Heart left ventricle (tissue), 16 donors: ENCODE measurements at places on chromosomes 4 and X. TPM values are rescaled to one million over a fixed set of nuclear protein-coding genes. Genes with fewer than 3 reads are reported as not detected.

- DNase-seq = no peak
These were observed 24.0 kb upstream of the PCDH7 start for GRCh38 chr4:30696191-30696590.

DNA sequence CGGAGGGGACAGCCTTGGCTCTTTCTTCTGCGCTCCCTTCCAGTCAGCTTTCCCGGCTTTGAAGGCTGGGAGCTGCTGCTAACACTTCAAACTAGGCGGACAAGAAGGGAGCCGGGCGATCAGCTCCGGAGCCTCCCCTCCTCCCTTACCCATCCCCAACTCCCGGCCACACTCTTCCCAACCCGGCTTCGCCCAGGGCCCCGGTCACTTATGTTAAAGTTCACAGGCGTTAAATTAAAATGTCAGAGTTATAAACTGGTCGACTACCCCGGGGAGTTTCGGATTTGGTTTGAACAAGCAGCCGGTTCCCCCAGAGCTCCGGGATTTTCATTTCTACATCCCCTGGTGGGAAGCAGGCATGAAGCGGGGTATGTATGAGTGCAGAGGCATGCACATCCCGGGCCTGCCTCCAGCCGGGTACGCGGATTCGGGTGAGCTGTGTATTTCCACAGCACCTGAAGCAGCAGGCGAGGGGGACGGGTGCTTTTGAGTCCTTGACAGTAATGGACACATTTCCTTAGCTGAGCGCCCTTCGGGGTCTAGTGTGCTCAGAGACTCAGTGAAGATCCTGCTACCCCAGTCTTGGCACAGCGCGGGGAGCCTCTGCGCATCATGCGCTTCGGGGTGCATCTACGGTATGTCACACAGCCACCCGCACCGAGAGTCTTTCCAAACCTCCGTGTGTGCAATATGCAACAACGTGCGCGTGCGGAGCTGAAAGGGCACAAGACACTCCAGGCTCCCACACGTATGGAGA is 880 bp downstream of the UNC5C start:
- peak; percentile 29 for DNase-seq

Gene COQ2
- total RNA-seq = 25.3 TPM

GRCh38 chrX:151752847-151753246 is 18.3 kb downstream of the CNGA2 start:
- no peak for DNase-seq

DNA sequence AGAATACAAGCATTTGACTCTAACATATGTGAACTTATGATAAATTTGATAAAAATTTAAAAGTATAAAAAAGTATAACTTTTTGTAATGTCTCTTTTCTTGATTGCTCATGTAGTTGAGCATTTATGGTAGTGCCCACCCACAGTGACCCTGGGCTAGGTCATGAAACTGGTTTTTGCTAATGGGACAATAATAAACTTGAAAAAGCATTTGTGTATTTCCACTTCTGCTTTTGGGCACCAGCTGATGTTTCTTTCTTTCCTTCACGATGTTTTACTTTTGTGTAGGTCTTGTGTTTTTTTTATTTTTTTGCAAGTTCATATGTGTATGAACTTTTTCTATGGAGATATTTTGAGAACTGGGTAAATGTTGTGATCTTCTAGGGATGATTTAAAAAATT is 313.1 kb downstream of the CBLL2 start:
- no peak for DNase-seq

Gene UCHL1
- 7.2 TPM for total RNA-seq

- no peak for DNase-seq
These were observed 29.7 kb downstream of the SYNPO2 start for GRCh38 chr4:118918388-118918787.

DNA sequence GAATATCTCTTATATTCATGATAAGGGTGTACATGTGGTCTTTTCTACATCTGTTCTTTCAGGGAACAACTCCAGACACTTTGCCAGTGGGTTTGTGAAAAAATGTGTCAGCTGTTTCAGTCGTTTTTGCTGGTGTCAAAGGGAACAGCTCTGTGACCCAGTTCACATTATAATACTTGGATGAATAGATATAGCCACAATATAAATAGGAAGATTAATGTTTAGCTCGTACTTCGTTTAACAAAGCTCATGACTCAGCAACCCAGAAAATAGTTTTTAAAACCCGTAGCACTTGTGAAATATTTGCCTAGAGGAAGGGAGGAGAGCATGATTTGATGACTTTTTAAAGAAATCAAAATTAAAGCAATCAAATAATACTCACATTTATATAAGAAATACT is 7.9 kb downstream of the LIAS start:
- DNase-seq = no peak

DNA sequence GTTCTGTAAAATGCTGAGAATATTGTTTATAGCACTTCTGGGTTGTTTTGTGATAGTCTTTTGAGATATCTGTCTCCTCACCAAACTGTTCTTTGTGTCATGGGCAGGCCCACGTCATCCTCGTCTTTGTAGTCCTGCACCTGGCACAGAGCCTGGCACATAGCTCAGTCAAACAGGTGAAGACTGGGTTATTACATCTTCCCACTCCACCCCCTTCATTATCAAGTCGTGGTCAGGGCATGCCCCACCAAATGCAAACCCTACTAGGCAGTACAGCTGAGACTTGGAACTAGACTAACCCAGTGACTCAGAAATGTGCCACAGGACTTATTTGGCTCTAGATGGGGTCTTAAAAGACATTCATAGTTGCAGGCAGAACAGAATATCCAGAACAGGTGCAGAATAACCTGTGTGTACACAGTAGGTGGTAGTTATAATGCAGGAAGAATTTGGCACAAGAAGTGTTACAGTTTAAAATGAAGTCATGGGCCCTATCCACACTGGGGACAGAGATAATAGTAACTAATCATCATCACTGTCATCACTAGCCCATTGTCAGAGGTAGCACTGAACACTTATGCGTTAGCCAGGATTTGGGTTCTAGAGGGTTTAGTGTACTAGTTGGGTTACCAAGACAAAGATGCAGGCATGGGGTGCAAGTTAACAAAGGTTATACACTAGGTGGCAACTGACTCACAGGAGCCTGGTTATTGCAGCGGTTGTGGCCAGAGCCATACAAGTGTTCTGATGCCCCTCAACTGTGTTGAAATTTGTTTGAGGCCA is 74.9 kb downstream of the TBL1X start:
- DNase-seq = no peak

GRCh38 chr4:177282284-177282835 is 27.3 kb upstream of the NEIL3 start:
- DNase-seq = no peak

- no peak for DNase-seq
These were observed 74.6 kb downstream of the DOCK11 start for GRCh38 chrX:118570209-118570608.

- DNase-seq = no peak
These were observed 50.3 kb upstream of the OTUD4 start for GRCh38 chr4:145230726-145231125.

- DNase-seq = no peak
These were observed 233.1 kb upstream of the DKK2 start for GRCh38 chr4:107269175-107269574.

Gene MTNR1A
- total RNA-seq = not detected

Gene HSFX2
- total RNA-seq = 1.2 TPM

- no peak for DNase-seq
These were observed 8.6 kb upstream of the ZXDA start for GRCh38 chrX:57918750-57919436.

DNA sequence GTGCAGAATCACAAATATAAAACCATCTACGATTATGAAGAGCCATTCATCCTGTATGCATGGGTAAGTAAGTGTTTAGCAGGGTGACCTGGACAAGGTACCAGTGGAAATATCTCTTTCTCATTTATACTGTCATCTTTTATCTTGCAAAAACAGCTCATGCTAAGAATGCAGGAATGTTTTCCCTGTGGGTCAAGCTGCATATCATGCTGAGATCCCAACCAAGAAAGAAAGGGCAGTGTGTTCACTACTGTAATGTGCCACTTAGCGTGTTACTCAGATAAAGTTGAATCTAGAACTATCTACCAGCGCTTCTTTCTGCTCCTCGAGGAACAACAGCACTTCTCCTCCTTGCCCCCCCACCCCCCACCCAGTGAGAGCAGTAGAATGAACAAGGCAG is 212.7 kb upstream of the TBL1X start:
- DNase-seq = no peak

DNA sequence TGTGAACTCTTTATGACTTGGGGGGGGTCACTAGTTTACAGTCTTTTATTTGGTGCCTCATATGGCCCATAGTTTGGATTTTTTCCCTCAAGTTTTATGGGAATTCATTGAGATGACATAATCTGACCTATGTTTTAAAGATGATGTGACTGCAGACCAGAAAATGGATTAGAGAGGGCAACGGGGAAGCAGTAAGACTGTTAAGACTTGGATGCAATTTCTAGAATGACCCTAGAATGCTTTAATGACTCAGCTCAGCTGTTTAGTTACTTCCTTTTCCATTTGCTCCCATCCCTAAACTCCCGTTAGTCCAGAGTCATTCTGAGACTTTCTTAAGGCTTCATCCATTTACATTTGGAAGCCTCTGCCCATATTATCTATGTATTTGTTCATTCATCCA is 59.9 kb upstream of the PDGFRA start:
- no peak for DNase-seq
